ENCODE measurements at places on chromosomes 6 and 20.

DNA sequence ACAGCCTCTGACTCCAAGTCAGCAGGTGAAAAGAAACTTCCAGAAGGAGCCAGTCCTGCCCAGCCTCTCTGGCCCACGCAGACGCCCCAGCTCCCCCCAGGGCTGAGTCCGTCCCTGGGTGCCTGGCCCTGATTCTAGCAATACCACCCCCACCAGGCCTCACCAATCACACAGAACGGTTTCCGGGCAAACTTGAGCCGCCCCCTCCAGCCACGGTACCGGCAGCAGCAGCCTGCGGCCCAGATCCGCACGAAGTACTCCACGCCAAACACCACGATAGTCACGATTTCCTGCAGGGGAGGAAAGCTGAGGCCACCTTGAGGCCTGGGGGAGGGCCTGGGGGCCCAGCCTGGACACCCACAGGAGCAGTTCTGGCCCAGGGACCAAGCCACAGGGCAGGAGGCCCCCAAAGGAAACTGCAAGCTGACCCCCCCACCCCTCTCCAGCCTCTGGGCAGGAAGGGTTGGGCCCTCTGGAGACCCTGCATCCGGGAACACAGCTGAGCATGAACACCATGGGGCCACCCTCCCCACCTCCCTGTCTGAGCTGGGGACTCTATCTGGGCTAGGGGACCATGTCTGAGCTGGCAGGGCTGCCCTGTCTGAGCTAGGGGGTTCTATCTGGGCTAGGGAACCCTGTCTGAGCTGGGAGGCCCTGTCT lies 27.2 kb downstream of the KCNQ2 start:
- DNase-seq, result no peak

- no peak for DNase-seq
Measured at GRCh38 chr6:153090241-153090930, 40.7 kb downstream of the RGS17 start.

DNA sequence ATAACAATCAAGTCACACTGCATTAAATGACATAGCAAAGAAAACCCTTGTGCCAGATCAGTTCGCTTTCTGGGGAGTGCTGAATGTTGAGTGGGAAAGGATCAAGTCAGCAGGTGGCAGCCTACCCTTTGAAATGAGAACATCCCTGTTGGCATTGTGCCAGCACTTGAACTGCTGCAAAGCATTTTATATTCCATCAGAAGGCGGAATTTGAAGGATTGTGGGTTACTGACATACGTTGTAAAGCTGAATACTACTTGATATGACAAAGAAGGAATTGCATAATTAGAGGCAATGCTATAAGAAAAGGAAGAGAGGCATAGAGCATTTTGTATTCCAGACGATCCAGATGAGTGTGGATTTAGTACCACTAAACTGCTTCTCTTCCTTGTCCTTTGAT lies 26.5 kb downstream of the BCKDHB start:
- peak; percentile 28 for DNase-seq

GRCh38 chr20:44091026-44091425 lies 96.0 kb downstream of the JPH2 start:
- no peak for DNase-seq

DNA sequence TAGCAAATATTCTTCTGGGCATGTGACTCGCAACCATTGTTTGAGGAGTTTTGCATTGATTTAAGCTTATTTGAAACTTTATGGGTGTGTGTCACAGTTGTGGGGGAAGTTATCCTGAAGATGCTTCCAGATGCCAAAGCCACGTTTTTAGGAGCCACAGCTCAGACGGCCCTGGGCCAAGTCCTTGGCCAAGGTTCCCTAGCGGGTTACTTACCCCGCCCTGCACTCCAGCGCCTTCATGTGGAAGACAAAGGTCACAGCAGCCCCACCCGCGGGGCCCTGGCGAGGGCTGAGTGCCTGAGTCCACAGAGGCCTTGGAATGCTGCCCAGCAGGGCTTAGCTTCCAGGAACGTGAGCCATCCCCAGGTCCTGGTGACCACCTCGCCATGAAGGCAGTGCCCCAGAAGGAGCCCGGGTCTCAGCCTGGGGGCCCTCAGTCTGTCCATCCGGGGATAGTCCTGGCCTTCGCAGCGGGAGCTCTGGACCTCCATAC lies 308.3 kb downstream of the CDH4 start:
- DNase-seq, result no peak

- no peak for DNase-seq
Measured at GRCh38 chr20:11378252-11378651, 539.4 kb upstream of the BTBD3 start.

DNA sequence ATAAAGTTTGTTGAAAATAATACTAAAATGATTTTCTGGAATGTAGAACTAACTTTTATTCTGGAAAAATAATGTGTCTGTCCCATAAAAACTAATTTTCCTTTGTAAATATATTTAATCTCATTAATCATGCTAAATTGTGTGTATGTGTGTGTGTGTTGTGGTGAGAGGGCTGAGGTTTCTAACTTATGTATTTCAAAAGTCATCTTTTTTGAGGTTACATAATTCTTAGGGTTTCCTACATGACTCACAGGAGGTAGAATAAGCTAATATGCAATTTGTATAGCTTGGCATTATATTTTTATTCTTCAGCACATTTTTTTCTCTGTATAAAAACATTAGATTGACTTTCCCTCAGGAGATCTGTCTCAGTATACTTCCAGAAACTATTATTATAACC lies 64.1 kb upstream of the CLVS2 start:
- DNase-seq, result no peak

DNA sequence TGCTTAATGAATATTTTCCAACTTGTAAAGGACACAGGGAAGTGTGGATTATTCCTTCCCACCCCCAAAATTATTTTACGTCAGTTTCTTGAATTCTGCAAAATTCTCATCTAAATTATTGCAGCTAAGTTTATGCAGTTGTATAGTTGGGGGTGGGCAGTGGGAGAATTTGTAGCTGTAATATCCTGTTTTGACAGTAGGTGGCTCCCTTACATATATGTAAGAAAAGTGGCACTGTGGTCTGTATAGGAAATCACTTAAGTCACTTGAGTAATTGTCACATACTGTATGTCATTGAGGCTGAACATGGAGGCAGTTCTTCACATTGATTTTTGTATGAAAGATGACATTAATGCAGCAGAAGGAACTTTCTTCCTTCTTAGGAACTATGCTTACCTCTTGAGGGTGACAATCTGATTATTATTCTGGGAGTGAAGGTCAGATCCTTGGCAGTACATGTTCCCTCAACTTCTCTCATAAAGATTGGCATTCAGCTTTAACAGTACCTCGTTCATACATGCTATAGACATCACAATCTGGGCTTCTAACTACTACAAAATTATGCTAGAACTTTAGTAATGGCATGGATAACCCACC lies 14.6 kb upstream of the CFAP206 start:
- DNase-seq, result peak; percentile 41

Data from stimulated activated CD4-positive, alpha-beta T cell treated with anti-CD3 and anti-CD28 coated beads, Interleukin-2, amount 100 ng/mL, for 24 hours (primary cell).